GM23338 (cell line): ENCODE measurements at places on chromosomes 7 and 10. TPM values are rescaled to one million over a fixed set of nuclear protein-coding genes. Genes with fewer than 3 reads are reported as not detected.

Gene TMEM196
- total RNA-seq = not detected in 2 replicates

Gene NRCAM
- 3.5 and 6.8 TPM in 2 replicates for total RNA-seq

Gene MMD2
- total RNA-seq = 0.38 and 0.39 TPM in 2 replicates

Gene ICA1
- total RNA-seq = 37.3 and 45.2 TPM in 2 replicates

Gene VAX1
- total RNA-seq = not detected in 2 replicates

Gene ACTL6B
- total RNA-seq = 0.69 TPM in 1 of 2 replicates, not detected in the other

Gene DNAH11
- 4.7 and 9.3 TPM in 2 replicates for total RNA-seq

DNA sequence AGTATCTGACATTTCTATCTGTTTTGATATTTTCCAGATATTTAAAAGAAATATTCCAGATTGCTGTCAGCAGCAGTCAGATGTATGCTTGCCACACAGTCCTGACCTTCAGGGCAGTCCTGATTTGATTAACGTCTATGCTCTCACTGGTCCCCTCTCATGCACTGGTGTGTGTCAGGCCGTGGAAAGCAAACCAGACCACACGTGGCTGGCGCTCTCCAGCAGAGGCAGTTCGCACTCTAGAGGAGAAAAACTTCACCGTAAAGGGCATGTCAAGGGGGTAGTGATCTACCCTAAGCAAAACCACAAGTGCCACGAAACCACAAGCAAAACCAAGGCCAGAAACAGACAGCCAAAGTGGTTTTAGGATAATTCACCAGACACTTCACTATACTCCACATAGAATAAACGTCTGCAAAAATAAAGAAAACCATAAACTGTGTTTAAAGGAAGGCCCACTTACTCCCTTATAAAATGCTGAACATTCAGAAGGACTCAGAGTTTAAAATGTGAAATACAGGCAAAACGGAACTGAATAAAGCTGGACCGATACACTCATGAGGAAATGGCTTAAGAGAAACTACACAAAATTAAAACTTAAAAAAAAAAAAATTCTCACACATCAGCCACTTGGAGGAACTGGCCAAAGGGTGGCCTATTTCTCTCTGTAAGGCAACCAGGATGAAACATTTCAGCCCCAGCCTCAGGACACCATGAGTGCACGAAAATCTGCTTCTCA lies 26.4 kb downstream of the PARP12 start:
- H3K27me3 ChIP-seq = no peaks in the 10 kb centered on the region
- H3K36me3 ChIP-seq = no peaks in the 10 kb centered on the region
- H3K4me3 ChIP-seq = no peak overlapping the region
- no peak overlapping the region for H3K27ac ChIP-seq
- H3K4me1 ChIP-seq = no peaks in the 10 kb centered on the region

DNA sequence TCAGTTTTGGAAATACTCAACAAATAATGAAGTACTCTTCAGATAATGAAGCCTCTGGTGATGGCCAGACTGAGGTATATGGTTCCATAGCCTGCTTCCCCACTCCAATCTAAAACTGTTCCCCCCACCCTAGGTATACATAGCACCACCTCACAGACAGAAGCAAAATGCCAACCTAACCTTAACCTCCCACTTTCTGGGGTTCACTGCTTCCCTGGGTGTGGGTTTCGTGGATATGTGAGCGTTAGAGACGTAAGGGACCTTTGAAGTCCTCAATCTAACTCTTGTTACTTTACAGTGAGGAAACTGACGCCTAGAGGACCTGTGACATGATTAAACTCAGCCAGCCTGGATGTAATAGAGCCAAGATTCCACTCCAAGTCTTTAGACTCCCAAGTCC lies 1.4 kb downstream of the RHBDD2 start:
- no peak for DNase-seq
- H3K27me3 ChIP-seq = no peaks in the 10 kb centered on the region
- H3K4me1 ChIP-seq = peaks cover 16% of the 10 kb centered on the region
- H3K36me3 ChIP-seq = peaks cover 25% of the 10 kb centered on the region
- H3K27ac ChIP-seq = no peak overlapping the region

- 0 out of 2 replicates have a peak overlapping the region, but pooled peaks have one; percentile 11 for H3K4me3 ChIP-seq
- H3K27ac ChIP-seq = peak overlapping the region; percentile 79
- H3K4me1 ChIP-seq = peaks cover 30% of the 10 kb centered on the region
- H3K36me3 ChIP-seq = no peaks in the 10 kb centered on the region
These were observed 72.6 kb downstream of the KCNMA1 start for GRCh38 chr10:77564731-77565589.

DNA sequence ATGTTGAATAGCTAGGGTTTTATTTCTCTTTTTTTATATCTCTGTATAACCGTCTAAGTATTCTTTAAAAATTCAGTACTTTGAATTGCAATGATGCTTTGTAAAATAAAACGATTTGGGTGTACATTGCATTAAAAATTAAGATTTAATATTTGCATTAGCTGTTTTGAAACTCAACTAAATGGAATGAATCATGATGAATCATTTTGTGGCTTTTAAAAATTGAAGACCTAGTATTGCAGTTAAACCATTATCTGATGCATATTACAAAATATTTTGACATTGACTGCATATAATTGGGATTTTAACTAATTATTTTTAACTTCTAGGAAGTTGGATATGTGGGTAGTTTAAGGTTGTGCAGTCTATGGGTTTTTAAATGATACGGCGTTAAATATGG lies 314.0 kb downstream of the CDK14 start:
- H3K36me3 ChIP-seq = no peaks in the 10 kb centered on the region
- no peak overlapping the region for H3K27ac ChIP-seq
- no peaks in the 10 kb centered on the region for H3K27me3 ChIP-seq
- H3K4me3 ChIP-seq = no peak overlapping the region
- DNase-seq = no peak

DNA sequence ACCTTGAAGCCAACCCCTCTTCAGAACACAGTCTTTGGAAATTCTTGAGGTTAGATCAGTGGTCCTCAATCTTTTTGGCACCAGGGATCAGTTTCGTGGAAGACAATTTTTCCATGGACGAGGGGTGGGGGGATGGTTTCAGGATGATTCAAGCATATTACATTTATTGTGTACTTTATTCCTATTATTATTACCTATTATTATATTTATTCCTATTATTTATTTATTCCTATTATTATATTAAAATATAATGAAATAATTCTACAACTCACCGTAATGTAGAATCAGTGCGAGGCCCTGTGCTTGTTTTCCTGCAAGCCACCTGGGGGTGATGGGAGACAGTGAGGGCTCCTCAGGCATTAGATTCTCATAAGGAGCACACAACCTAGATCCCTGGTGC lies 17.9 kb downstream of the CAMK1D start:
- no peaks in the 10 kb centered on the region for H3K27me3 ChIP-seq
- DNase-seq = no peak
- no peaks in the 10 kb centered on the region for H3K36me3 ChIP-seq
- no peaks in the 10 kb centered on the region for H3K4me1 ChIP-seq

DNA sequence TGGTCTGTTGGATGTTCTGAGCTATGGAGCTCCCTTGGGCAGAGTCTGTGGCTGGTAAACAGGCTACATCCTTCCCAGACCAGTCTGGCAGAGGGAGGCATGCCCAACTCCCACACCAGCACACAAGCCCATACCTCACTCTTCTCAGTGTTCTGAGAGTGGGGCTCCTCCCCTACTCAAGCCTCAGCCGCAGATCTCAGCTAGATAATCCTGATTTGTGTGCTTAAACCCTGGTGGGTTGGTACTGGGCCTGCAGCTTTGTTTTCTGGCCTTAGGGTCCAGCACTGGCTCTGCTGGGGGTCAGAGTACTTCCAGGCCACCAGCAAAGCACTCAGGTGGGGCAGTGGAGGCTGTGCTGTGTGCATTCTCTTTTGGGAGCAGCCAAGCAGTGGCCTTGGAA lies 70.4 kb downstream of the MGAM2 start:
- no peak overlapping the region for H3K27ac ChIP-seq
- no peak overlapping the region for H3K4me3 ChIP-seq
- H3K27me3 ChIP-seq = no peaks in the 10 kb centered on the region
- DNase-seq = no peak

DNA sequence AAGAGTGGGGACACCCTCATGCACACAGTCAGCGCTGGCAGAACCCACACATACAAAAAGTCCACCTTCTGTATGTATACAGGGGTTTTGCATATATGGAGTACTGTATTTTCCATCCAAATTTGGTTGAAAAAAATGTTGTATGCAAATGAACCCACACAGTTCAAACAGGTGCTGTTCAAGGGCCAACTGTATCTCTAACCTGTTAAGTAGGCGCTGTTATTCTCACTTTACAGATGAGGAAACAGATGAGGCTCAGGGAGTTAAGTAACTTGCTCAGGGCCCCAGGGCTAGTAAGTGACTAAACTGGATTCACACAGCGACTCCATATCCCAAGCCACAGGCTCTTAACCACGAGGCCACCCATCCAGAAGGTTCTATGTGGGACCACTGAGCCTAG lies 69.9 kb downstream of the C10orf105 start:
- no peak overlapping the region for H3K4me3 ChIP-seq
- DNase-seq = no peak
- no peaks in the 10 kb centered on the region for H3K36me3 ChIP-seq
- peaks cover 11% of the 10 kb centered on the region for H3K4me1 ChIP-seq

- peaks cover 37% of the 10 kb centered on the region for H3K4me1 ChIP-seq
- H3K4me3 ChIP-seq = no peak overlapping the region
- no peak for DNase-seq
- H3K36me3 ChIP-seq = no peaks in the 10 kb centered on the region
- H3K27ac ChIP-seq = no peak overlapping the region
- no peaks in the 10 kb centered on the region for H3K27me3 ChIP-seq
These were observed 41.2 kb downstream of the CHCHD3 start for GRCh38 chr7:133040674-133041073.

DNA sequence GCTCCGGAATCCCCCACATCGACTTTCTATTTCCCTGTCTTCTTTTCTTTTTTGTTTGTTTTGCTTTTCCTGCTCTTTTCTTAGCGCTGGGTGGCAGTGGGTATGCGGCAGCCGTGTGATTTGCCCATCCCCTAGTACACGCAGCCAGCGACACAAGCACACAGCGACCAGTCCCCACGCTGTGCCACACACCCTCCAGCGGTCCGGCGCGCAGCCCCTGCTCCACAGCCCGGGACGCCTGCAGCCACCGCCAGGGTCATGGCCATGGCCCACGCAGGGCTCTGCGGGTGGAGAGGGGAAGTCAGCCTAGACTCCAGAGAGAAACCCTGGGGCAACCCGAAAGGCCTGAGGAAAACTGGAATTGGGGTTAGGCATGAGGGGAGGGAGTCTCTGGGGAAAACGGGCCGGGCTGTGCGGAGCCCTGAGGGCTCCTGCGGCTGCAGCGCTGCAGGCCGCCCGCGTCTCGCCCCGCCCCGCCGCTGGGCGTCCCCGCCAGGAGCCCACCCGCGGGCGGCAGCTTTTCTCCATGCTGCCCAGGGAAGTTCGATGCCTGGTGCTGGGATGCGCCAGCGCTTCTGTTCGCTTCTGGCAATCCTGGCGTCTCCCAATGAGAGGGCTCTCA lies 2.5 kb downstream of the CHRM2 start:
- peak overlapping the region; percentile 76 for H3K4me3 ChIP-seq
- no peak overlapping the region for H3K27ac ChIP-seq
- peaks cover 32% of the 10 kb centered on the region for H3K4me1 ChIP-seq
- H3K27me3 ChIP-seq = peaks cover 77% of the 10 kb centered on the region

GRCh38 chr7:110947408-110947807 lies 143.5 kb upstream of the LRRN3 start:
- H3K4me3 ChIP-seq = no peak overlapping the region
- peaks cover 25% of the 10 kb centered on the region for H3K4me1 ChIP-seq
- no peaks in the 10 kb centered on the region for H3K27me3 ChIP-seq
- no peak overlapping the region for H3K27ac ChIP-seq

DNA sequence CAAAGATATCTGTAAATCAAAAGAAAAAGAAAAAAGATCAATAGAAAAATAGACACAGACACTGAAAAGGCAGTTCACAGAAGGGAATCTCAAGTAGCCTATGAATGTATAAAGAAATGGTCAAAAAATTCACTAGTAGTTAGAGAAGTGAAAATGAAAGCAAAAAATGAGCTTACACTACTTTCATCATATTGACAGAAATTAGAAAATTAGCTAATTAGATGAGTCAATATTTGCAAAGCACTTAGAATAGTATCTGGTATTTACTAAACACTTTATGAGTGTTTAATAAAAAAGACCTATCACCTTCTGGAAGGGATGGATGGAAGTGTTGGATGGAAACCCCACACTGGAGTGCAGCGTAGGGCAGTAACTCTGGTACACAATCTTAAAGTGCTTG lies 1.7 kb upstream of the CFAP58 start:
- H3K4me3 ChIP-seq = no peak overlapping the region
- peaks cover 12% of the 10 kb centered on the region; the same call in 1 of the 2 replicates for H3K4me1 ChIP-seq
- H3K27me3 ChIP-seq = peaks cover 27% of the 10 kb centered on the region
- no peak for DNase-seq
- no peak overlapping the region for H3K27ac ChIP-seq
